ENCODE measurements at places on chromosomes 3 and 15. TPM values are rescaled to one million over a fixed set of nuclear protein-coding genes. Genes with fewer than 3 reads are reported as not detected.

The PSTPIP1 gene
- total RNA-seq, result not detected

The CCR3 gene
- total RNA-seq, result not detected

The PLCH1 gene
- total RNA-seq, result 20.9 TPM

The P3H2 gene
- 1.5 TPM for total RNA-seq
